ENCODE measurements at places on chromosomes 1 and 21.

- no peak for DNase-seq
Measured at GRCh38 chr1:241518476-241519307, 863 bp downstream of the FH start.

- no peak for DNase-seq
Measured at GRCh38 chr1:190029441-190029840, 448.2 kb downstream of the BRINP3 start.

DNA sequence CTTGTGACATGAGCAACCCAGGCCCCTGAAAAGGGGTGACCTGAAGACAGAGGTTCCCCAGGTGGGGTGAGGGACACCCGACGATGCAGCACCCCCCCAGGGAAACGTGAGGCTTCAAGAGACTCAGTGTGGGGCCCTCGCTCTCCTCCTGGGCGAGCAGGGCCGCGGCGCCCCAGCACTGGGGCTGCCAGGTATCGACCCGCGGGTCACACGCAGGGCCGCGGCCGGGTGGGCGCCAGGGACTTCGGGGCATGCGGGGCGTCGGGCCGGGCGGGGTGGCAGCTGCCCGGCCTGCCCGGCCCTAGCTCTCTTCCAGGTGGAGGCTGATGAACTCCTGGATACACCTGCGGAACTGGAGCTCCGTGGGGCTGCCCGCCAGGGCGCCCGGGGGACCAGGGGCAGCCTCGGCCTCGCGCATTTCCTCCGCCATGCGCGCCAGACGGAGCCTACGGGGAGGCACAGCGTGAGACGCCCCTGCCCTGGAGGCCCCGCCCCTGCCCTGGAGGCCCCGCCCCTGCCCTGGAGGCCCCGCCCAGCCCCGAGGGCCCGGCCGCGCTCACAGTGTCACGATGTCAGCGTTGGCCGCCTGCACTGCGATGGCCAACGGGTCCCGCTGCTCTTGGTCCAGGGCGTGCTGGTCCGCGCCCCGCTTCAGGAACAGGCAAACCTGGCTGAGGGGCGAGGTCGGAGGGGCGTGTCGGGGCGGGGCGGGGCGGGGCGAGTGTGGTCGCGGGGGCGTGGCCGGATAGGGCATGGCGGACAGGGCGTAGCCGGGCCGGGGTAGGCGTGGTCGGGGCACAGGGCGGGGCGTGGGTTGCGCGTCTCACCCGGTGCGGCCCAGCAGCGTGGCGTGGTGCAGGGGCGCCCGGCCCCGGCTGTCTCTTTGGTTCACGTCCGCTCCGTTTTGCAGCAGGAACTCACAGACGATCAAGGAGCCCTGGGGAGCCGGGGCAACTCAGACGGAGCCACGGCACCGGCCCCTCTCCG is 13.3 kb downstream of the SCNN1D start:
- DNase-seq = no peak

DNA sequence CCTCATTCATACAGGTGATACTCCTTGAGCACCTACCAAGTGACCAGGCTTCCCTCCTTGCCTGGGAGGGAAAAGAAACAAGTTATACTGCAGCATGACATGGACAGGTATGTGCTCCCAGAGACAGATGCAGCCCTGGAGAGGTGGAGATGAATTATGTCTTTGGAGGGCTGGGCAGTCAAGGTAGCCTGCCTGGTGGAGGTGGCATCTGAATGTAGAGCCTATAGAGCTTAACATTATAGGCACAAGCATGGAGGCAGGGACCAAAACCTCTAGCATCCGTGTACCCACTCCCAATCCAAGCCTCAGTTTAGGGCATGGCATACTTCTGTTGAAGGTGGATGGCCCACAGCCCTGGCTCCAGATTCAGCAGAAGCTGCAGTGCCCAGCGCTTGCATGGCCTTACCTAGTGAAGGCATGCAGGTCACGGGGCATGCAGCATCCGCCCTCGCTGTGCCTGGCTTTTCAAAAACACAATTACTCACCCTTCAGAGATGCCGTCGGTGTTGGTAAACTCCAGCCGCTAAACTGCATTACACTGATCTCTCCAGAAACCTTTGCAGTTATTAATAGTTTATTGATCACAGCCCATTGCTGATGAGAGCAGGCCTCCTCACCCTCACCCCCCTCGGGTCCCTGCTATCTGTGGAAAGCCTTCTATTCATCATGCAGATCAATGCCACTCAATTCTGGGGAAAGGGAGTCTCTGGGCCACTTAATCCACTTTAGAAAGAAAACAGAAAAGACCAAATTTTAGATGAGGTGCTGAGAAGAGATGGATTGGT is 151.1 kb upstream of the KLHDC7A start:
- no peak for DNase-seq

DNA sequence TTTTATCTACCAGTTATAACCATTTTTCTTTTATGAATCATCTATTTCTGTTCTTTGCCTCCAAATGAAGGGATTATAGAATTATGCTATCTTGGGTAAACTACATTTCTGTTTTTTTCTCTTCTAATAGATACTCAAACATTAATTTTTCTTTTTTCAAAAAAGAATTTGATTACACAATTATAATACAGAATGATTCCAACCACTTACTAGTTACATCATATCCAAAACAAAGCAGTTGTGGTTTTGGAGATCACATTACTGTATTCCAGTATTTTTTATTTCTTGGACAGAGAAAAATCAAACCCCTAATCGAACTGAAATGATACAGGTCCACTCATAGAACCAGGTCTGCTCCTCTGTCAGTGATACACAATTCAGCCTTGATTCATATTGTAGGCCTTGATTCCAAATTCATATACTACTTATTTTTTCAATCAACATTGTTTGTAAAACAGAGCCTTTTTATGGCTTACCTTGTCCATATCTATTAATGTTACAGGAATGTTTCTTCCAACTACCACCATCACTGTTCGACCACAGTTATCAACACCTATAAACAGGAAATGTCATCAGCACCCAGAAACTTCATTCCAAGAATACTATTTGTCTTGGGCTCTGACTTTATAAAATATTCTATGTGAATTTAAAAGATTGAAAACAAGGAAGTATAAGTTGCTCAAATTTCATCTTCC is 43.2 kb downstream of the GDAP2 start:
- no peak for DNase-seq

DNA sequence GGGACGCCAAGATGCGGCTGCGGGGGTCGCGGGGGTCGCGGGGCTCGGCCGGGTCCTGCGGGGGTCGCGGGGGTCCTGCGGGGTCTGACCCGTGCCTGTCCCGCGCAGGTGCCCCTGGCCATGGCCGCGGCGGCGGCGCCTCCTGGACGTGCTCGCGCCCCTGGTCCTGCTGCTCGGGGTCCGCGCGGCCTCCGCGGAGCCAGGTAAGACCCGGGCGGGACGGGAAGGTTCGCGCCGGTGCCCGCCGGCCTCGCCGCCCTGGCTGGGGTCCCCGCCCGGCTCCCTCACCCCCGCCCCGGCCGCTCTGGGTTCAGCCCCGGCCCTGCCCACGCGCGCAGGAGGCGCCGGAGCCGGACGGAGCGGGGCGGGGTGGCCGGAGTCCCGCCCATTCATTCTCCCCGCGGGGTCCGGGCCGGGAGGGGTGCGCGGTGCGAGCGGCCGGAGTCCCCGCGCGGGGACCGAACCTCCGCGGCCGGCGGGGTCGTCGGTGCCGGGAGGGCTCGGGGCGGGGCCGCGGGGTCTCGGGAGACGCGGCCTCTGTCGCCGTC is 380 bp downstream of the COL18A1 start:
- no peak for DNase-seq

- DNase-seq = no peak
Measured at GRCh38 chr1:3630161-3630611, 5.4 kb downstream of the TPRG1L start.

DNA sequence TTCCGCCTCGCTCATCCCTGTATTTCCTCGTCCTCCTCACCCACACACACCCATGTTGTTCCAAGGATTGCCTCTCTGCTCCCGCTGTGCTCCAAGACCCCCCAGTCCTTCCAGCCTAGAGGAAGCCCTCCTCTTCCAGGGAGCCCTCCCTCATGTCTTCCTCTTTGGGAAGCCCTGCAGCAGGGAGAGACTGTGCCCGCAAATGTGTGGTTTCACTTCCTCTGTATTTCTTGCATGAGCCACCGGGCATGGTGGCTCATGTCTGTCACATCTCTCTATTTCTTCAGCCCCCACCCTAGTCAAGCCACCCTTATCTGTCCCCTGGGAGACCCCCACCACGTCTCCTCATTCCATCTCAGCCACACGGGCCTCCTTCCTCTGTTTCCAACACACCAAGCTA is 57.5 kb upstream of the PAX7 start:
- no peak for DNase-seq

GRCh38 chr1:154418923-154419619 is 13.9 kb downstream of the IL6R start:
- DNase-seq = no peak

DNA sequence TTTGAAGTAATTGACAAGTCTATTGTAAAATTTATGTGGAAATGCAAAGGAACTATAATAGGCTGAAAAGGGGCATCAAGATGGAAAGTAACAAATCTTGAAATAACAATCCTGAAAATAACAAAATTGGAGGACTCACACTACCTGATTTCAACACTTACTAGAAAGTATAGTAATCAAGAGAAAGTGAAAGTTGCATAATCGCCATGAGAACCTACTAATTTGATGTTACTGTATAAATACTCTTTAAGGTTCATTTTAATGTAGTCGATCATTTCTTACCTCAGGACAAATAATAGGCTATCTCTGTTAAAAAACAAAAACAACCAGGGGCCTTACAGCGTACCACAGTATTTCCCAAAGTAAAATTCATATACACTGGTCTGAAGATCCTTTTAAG is 71.7 kb downstream of the EDEM3 start:
- DNase-seq = no peak

DNA sequence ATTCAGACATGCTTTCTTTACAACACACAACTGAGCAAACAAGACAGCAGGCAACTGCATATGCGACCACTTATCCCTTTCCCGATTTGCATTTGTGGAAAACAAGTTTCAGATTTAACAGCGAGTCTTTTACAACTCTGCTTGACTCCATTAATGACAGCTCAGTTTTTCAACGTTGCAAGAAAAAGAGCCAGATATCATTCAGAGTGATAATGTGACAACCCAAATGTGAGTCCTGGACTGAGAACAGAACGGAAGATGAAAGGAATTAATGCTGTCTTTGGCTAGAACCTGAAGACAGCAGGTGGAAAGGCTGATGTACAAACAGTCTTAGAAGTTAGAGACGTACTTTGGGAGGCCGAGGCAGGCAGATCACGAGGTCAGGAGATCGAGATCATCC is 83.0 kb upstream of the C8B start:
- DNase-seq = no peak

- no peak for DNase-seq
Measured at GRCh38 chr21:38806153-38806941, 618 bp downstream of the ETS2 start.

DNA sequence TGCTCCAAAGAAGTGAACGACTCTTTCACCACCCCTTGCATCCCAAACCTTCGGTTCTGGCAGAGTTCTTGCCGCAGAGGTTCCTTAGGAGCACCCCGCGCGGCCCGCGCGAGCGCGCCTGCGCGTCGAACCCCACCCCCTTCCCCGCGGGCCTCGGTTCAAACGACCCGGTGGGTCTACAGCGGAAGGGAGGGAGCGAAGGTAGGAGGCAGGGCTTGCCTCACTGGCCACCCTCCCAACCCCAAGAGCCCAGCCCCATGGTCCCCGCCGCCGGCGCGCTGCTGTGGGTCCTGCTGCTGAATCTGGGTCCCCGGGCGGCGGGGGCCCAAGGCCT is at the start of gene C1orf56:
C1orf56 (plus strand) TSS at position 161 of the 334 bp plus-strand sequence; CDS start at position 258, 97 bp downstream.
- peak; percentile 24 for DNase-seq

DNA sequence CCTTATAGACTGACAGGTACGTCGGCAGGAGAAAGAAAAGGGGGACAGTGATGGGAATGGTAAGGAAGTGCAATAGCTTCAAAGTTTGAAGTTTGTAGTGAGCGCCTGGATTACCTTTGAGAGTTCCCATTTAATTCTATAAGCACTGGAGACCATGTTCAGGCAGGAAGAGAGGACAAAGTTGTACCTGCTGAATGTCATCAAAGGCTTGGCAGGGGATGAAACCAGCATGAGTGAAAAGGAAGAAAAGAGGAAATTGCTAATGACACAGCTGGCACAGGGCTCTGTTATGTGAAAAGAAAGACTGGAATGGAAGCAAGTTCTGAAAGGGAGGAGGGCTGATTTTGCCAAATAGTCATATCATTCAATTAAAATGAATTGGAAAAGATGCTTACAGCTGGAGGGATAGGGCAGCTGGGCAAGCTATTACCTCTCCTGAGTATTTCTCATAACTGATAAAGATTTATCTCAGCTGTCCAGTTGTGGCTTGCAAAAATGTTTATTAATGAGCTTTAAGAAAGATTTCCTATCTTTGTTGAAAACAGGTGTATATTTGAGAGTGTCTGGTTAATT is 109.2 kb downstream of the HMCN1 start:
- DNase-seq = no peak

GRCh38 chr1:91059157-91059556 is 37.3 kb upstream of the ZNF644 start:
- no peak for DNase-seq

DNA sequence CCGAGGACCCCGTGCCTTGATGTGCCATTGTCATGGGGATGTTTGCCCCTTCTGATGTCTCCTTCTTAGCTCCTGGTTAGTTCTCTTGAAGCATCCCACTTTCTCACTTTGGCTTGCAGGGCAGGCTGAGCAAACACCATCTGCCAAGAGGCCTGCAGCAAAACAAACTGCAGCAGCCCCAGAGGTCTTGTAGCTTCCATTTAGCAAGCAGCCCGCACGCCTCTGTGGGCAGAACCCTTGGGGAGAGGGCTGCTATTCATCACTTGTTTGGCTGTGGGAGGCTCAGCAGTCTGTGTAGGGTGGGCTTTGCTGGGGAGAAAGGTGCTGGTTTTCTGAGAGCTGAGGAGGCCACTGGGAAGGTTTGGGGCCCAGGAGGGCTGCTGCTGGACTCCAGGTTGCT is 56.7 kb downstream of the KCNC4 start:
- no peak for DNase-seq
